ENCODE measurements at places on chromosomes 4 and X.

DNA sequence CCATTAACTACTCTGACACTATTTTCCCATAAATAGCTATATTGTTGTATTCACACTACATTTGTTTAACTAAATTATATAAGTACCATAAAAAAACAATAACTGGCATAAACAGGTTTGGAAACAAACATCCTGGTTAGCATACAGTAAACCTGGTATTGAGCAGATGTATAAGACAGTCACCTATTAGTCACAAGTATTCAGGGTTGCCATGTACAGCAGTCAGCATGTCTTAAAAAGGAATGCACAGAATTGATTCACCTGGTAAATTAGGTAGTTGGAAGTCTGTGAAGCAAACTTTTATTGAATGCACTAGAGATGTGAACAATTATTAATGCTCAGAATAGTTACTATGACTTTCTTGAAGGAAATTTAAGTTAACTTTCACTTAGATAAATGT, 137.9 kb downstream of the FAM13A start:
- no peaks in the 10 kb centered on the region for H3K27me3 ChIP-seq
- H3K4me3 ChIP-seq, result no peak overlapping the region
- no peaks in the 10 kb centered on the region for H3K4me1 ChIP-seq
- no peak overlapping the region for H3K27ac ChIP-seq
- H3K36me3 ChIP-seq, result no peaks in the 10 kb centered on the region
- DNase-seq, result no peak

GRCh38 chr4:108405586-108405985, 214.8 kb upstream of the RPL34 start:
- no peak overlapping the region for H3K4me3 ChIP-seq
- H3K4me1 ChIP-seq, result no peaks in the 10 kb centered on the region
- no peak for DNase-seq
- no peaks in the 10 kb centered on the region for H3K27me3 ChIP-seq

GRCh38 chr4:174198828-174199227, 84.6 kb downstream of the FBXO8 start:
- H3K36me3 ChIP-seq, result no peaks in the 10 kb centered on the region
- no peaks in the 10 kb centered on the region for H3K27me3 ChIP-seq
- DNase-seq, result no peak

GRCh38 chr4:95761871-95762270, 78.0 kb upstream of the PDHA2 start:
- H3K4me3 ChIP-seq, result no peak overlapping the region
- no peak for DNase-seq
- H3K4me1 ChIP-seq, result no peaks in the 10 kb centered on the region
- H3K27ac ChIP-seq, result no peak overlapping the region
- no peaks in the 10 kb centered on the region for H3K36me3 ChIP-seq
- no peaks in the 10 kb centered on the region for H3K27me3 ChIP-seq

DNA sequence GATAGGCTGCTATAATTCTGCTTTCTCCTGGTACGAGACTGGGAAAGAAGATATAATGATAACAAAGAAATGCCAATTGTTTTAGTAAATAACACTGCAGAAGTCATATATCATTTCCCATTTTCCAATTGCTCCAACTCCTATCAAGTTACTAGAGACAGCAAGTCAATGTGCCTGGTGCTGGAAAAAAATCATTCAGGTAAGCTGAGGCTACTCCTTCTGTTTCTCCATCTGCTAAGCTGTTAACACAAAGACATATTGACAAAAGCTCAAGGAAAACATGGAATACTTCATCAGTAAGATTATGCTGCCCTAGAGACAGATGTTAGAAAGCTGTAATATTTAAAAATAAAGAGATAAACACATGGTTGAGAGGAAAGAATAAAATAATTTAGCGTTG, 10.0 kb downstream of the NAA11 start:
- H3K36me3 ChIP-seq, result no peaks in the 10 kb centered on the region
- no peak overlapping the region for H3K27ac ChIP-seq
- no peaks in the 10 kb centered on the region for H3K4me1 ChIP-seq
- no peak for DNase-seq
- no peaks in the 10 kb centered on the region for H3K27me3 ChIP-seq
